ENCODE measurements at places on chromosomes 12 and 14.

- peak; percentile 12 for DNase-seq
Measured at GRCh38 chr14:67335781-67336180, 23.8 kb downstream of the ATP6V1D start.

GRCh38 chr12:19251481-19252132, 122.1 kb downstream of the PLEKHA5 start:
- no peak for DNase-seq

DNA sequence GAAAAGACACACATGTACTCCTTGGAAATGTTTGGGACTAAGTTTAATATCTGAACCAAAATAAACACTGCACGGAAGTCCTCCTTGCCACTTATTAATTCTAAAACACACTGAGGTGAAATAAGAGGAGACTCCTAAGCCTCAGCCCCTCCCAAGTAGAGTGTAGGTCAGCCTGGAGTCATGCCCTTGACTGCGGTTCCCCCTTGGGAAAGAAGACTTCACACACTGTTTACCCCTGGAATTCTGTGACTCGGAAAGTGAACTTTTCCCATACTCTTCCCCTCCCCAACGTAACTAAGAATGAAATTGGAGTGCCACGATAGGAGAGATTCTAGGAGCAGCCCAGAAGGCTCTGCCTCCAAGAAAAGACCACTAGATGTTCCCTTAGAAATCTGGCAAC, 8.6 kb upstream of the TFCP2 start:
- no peak for DNase-seq

GRCh38 chr12:112904571-112904970, 2.2 kb upstream of the OAS1 start:
- DNase-seq = no peak

- DNase-seq = no peak
Measured at GRCh38 chr14:65472189-65472588, 59.7 kb downstream of the FUT8 start.

- no peak for DNase-seq
Measured at GRCh38 chr12:56216461-56216860, 5.3 kb downstream of the RNF41 start.

GRCh38 chr12:55707841-55708694, at the start of gene ITGA7:
Gene ITGA7, minus strand, starts transcription at chr12:55707904. Its CDS starts 222 bp downstream, at chr12:55707682.
- DNase-seq = no peak

All from GM12864 (cell line).